ENCODE measurements at places on chromosomes 5 and 9.

GRCh38 chr9:72476617-72477437 is 44.6 kb upstream of the TMC1 start:
- peak; percentile 63 for DNase-seq

DNA sequence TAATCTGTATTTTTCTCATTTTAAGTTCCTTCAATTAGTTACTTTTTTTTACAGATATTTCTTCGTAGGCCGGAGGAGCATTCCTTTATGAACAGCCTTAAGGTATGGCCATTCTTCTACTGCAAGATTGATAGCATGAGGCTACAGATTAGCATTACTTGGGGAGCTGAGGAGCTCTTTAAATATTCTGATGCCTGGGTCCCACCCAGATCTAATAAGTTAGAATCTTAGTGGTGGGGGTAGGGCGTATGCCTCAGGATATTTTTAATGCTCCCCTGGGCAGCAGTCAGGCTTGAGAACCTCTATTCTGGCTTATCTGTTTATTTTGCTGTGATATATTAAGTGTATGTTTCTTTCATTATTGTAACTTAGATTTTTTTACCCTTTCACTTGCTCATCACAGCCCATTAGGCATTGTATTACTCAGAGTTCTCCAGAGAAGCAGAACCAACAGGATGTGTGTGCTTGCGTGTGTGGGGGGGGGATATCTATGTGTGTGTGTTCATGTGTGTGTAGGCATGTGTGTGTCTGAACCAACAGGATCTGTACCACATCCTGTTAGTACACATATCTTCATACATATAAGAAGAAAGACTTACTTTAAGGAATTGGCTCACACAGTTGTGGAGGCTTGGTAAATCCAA is 91.8 kb upstream of the MTAP start:
- no peak for DNase-seq

DNA sequence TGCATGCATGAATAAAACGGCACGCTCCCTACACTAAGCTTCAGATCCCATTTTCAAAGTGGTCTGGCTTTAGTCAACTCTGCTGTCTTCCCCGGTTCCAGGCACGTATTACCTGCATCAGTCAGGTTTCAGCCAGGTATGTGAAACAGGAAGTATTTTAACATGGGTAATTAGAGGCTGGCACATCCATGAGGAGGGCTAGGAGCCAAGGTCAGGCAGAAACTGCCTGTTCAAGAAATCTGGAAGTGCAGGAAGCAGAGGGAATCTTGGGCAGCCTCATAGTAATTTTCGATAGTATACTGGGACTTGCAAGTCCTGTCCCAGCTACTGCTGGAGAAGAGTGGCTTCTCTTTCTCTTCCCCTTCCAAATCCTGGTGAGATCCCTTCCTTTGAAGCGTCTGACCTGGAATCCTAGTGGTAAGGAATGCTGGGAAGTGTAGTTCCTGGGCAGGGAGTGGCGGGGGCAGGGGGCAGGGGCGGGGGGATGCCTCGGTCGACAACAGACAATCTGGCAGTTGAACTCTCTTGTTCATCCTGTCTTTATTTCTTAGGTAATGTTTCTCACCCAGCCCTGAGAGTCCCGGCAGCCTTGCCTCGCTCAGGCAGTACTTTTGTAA is 403.1 kb downstream of the TLE4 start:
- no peak for DNase-seq

GRCh38 chr9:125361837-125362531 is 100.4 kb downstream of the GAPVD1 start:
- DNase-seq, result no peak

DNA sequence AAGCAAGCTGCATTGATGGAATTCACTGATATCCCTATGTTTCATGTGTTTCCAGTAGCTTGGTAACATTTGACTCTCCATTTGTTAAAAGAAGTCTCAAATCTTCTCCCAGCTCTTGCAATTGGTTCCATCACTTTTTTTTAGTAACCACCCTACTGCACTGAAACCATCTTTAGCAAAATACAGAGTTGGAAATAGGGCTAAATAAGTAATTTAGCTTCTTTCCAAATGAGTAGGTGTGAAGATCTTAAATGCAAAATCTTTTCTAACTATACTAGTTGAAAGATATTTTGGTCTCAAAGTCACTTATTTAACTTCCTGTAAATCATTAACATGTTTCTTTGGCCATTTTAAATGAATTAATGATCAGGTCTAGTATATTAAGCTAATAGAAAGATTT is 138.1 kb downstream of the DIRAS2 start:
- DNase-seq, result no peak

- no peak for DNase-seq
These were observed 361.1 kb upstream of the NUDT12 start for GRCh38 chr5:103923616-103924168.

- no peak for DNase-seq
These were observed 13.3 kb upstream of the WHRN start for GRCh38 chr9:114518599-114519022.

- no peak for DNase-seq
These were observed at the start of gene KCNIP1 for GRCh38 chr5:170503990-170504596. Gene KCNIP1, plus strand, starts transcription at chr5:170504020.

DNA sequence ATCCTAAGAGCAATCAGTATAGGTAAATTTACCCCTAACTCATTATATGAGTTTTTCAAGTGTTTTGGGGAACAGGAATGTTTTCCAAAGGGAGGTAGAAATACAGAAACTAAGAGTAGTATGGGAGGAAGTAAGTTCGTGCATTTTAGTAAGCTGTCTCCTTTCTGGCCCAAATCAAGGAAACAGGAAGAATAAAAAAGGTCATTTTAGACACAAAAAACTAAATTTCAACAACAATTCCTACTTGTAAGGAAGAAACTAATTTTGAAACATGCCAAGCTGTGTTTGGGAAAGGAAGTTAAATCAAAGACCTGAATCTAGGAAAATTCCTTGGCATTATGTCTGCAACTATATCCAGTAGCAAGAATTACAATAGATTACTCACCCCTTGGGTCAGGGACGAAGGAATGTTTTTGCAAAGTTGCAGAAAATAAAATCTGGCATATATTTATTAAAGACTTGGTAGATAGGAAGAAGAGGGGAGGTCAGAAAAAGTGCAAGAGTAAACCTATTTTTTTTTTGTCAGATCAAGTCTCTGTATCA is 6.5 kb upstream of the RPS6 start:
- DNase-seq, result no peak

- DNase-seq, result peak; percentile 61
These were observed 33.5 kb downstream of the ELOVL7 start for GRCh38 chr5:60810438-60811085.

- no peak for DNase-seq
These were observed 210.7 kb upstream of the DMRT1 start for GRCh38 chr9:630817-631216.

DNA sequence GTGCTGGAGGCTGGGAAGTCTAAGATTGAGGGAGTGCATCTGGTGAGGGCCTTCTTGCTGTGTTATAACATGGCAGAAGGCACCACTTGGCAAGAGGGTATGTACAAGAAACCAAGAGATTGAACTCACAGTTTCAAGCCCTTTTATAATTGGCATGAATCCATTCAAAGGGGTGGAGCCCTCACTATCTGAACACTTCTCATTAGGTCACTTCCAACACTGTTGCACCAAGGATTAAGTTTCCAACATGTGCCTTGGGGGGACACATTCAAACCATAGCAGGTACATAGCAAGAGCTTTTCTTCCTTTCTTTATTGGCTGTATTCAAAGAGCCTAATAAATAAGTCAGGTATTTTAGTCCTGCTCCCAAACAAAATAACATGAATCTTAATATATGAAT is 62.7 kb downstream of the PRELID2 start:
- DNase-seq, result no peak

DNA sequence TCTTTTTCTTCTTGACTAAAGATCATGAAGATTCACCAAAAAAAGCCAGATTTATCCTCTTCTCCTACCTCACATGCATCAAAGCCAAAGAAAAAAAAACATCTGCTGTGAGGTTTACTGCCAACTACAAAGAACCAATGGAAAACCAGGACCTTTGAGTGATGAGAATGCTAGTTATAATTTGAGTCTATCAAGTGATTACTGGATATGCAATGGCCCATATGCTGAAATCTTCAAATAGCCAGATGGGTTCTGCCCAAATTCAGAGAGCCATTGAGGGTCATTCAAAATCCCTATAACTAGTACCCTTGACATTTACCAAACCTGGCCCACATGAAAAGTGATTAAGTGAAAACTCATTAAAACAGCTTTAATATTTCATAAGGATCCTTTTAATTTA is 78.4 kb upstream of the ACO1 start:
- no peak for DNase-seq

- no peak for DNase-seq
These were observed 11.9 kb downstream of the RAPGEF1 start for GRCh38 chr9:131727795-131728545.

GRCh38 chr5:5340206-5340729 is 82.2 kb upstream of the ICE1 start:
- DNase-seq, result peak; percentile 73

GRCh38 chr9:13383855-13384254 is 104.4 kb upstream of the MPDZ start:
- no peak for DNase-seq

DNA sequence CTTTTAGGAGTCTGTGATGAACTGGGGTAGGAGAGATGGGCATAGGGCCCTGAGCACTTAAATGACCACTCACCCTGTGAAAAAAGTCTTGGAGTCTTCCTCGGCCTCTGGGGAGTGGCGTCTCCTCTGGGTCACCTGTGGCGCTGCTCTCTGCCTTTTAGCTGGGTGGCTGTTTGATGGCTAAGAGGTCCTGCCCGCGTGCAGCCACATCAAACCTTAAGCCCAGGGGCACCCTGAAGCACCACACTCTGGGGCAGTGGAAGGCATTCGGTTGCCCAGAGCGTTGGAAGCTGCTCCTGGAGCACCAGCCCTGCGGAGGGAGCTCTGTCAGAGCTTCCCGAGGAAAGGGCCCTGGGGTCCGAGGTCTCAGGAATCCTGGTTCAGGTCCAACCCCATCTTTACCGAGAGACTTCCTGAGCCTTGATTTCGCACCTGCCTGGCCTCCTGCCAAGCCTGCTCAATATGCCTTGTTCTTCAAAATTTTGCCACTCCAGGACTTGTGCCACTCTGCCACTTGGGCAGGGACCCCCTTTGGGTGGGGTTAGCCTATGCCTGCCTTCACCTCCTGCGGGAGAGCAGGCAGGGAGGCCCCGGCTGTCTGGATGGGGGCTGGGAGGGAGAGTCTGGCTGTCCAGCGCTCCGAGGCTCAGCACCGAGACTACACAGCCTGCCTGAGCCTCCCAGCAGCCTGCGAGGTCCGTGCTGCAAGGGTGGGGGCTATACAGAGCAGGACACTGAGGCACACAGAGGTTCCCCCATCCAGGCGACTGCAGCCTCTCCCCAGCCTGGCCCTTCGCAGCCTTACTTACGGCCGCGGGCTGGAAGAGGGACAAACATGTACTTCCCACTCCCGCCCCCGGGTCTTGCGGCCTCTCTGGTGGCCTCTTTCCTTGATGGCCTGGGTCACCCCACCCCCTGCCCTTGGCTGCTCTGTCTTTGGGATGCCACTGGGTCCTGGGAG is 63.4 kb upstream of the RNU6ATAC start:
- DNase-seq, result no peak

GRCh38 chr9:85416715-85417114 is 325.0 kb downstream of the AGTPBP1 start:
- DNase-seq, result no peak

DNA sequence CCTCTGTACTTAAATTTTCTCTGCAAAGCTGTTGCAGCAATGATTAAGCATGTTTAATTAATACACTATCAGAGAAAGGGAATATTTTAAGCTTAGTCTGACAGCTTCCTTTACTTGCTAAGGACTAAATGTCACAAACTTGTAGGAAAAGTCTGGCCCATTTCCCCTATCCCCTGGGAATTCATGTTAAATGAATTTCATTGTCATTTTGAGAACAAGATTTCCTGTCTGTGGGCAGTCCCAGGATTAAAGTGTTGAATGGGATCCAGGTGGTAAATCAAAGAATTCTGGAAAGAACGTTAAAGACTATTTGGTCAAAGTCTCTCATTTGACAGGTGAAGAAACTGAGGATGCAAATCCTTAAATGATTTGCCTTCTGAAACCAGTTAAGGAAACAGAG is 214.8 kb downstream of the MPDZ start:
- no peak for DNase-seq

GRCh38 chr5:125450771-125451170 is 704.3 kb upstream of the ZNF608 start:
- no peak for DNase-seq

GRCh38 chr5:151708126-151708525 is 21.4 kb upstream of the SPARC start:
- DNase-seq, result peak; percentile 25

- no peak for DNase-seq
These were observed 40.5 kb upstream of the RPL26L1 start for GRCh38 chr5:172918421-172919371.

DNA sequence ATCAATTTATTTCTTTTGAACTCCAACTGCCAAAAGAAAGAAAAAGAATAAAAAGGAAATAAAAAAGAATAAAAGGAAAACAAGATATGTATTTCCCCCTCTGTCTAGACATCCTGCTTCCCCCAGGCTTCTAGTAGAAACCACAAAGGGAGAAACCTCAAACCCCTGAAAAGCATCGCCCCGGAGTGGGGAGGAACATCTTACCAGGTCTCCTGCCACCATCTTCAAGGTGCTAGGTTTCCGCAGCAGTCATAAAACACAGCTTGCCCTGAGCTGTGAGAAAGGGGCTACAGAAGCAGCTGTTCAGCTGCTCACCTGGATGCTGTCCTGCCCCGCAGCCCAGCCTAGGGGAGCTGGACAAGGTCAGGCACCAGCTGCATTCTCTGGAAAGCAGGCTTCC is 487.7 kb downstream of the GADD45G start:
- no peak for DNase-seq

GRCh38 chr5:53556001-53556400 is 4.4 kb upstream of the NDUFS4 start:
- DNase-seq, result no peak

DNA sequence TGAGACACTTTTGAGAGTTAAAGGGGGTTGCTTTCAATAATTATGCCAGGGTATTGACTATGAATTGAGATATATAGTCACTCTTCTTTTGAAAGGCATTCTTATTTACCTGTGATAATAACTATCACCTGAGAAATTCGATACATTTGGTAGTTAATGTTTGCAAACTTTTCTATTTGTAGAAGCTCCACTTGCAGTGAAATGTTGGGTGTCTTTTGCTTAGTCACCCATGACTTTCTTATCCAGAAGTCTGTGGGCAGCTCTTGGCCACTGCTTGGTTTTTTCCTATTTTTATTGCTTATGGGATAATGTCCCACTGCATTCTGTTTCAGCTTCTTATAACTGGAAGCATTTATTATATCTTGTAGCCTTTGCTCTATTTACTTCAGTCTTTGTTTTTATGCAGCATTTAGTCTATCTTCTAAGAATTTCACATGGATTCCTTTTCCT is 3.9 kb downstream of the MACIR start:
- no peak for DNase-seq

GRCh38 chr5:174139623-174140022 is 94.1 kb downstream of the NSG2 start:
- DNase-seq, result no peak

GRCh38 chr9:8508671-8509290 is 709.2 kb upstream of the DMAC1 start:
- no peak for DNase-seq
